ENCODE measurements at places on chromosomes 2 and 18.

DNA sequence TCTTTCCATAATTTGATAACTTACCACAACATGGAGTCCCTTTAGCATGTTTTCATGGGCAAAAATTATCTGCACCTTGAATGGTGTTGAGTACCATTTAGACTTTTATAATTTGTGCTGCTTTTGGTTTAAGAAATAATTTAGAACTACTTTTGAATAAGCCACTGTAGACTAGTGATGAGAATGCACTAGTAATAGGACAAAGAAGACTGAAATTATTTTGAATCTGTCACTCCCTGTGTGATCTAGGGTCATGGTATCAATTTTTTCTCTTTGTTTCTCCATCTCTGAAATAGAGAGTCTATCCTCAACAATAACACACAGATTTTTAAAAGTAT, 37.7 kb downstream of the EFEMP1 start:
- DNase-seq, result no peak

DNA sequence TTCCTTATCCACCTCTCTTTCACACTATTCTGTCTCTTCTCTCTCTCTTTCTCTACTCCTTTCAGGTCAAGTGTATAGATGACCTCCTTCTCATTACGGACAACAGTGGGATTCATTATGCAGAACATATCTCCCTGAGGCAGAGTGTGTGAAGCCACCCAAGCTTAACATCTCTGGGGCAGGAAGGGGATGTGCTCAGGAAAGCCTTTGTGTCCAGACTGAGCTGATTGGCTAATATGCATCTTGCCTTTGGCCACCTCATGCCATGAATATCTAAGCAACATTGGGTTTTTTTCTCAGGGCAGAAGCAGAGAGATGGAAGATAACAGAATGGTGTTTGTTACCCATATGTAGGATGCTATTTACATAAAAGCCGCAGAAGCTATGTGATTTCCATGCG, 211.4 kb upstream of the LRRTM1 start:
- no peak for DNase-seq

DNA sequence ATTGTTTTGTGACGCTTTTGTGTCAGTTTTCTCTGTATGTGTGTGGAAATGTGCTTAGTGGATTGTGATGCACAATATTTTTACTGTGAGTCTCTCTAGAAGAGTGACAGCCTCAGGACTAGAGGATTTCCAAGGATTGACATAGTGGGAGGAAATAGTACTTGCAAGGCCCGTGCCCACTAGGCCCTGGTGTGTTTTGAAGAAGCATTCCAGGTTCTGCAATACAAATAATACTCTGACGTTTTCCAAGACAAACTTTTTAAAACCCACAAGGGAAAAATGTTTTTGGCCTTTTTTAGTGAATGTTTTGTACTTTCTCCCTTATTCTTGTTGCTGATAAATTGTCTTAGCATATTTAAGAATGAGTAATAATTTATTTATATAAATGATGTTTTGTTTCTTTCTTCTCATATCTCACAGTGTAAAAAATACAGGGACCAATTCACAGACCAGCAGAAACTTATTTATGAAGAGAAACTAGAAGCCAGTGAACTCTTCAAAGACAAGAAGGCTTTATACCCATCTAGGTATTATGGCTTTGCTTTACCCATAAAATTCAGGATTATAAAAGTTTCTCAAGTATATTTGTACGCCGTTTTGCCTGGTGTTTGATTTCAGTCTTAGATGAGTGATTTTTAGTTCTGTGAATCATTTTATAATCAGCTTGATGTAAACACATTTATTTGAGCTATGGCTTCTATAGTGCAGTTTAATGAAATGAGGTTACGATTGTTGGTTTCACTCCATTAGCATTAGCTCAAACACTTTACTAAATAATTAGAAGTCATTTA, 165.6 kb downstream of the MYO1B start:
- peak; percentile 41 for DNase-seq

DNA sequence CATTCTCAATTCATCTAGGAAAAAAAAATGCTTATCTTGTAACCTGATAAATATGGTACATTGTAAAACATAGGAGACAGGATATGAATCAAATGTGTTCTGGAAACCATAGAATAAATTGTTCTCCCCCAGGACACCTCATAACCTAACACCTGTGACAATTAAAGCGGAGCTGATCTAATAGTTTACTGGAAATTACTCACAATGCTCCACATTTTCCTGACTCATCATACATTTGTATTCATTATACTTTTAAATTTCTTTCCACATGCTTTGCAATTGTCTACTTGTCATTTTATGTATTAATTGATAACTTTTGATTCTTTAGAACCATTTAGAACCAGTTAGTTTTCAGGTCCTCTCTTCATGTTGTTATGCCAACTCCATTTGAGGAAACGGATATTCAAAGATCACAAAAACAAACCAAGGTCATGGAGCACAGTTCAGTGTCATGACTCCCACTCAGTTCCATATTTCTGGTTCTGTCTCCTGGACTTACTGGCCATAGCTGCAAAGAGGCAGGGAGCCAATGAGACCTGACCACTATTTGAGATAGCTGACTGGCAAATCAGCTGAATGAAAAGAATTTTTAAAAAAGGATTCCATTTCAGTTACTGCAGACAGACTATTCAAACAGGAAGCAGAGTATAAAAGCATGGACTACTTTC, 128.5 kb downstream of the CALCRL start:
- DNase-seq, result peak; percentile 51

- DNase-seq, result no peak
Measured at GRCh38 chr2:82330155-82330554, 2025.6 kb upstream of the LRRTM1 start.
